ENCODE measurements at places on chromosomes 5 and 9.

DNA sequence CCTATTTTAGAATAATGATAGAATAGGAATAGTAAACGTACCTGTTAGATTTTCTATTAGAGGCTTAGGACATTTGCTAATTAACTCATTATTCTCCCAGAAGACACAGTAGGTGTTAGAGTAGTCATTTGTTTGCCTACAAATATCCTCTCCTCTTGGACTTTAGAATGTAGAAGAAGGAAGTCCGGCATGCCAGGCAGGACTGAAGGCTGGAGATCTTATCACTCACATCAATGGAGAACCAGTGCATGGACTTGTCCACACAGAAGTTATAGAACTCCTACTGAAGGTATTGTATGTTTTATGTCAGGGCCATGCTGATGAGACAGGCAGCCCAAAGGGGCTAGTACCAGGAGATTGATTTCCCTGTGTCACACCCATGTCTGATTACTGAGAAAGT, 43.3 kb downstream of the CD180 start:
- DNase-seq = no peak

DNA sequence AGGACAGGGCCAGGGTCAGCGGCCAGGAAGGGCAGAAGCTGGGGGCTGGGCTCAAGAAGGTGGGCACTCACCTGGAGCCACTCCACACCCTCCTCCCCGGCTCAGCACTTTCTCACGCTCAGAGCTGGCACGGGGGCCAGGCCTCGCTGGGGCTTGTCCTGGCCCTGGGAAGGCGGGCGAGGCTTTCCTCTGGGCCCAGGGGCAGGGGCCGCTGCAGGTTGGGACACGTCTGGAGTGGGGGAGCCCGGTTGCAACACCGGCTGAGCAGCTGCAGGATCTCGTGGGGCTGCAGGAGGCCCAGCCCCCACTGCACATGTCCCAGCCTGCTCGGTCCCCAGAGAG, 38.9 kb upstream of the EGFL7 start:
- no peak for DNase-seq

- no peak for DNase-seq
Measured at GRCh38 chr5:138212828-138213160, 329 bp downstream of the CDC23 start.

DNA sequence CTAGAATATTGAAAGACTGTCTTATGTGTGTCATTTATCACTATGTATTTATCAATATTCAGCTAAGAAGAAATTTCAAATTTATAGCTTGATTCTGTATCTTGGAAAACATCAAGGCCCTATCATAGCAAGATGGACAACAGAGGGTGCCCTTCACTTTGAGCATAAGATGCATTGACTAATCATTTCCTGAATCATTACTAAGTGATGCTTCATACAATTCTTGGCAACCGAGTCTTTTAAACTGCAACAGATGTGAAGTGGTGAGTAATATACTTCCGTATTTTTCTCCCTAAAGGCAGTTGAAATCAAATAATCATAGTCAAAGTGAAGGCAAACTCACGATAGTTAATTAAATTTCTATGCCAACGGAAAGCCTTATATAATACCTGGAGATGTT, 318.6 kb upstream of the RGMB start:
- DNase-seq = no peak

DNA sequence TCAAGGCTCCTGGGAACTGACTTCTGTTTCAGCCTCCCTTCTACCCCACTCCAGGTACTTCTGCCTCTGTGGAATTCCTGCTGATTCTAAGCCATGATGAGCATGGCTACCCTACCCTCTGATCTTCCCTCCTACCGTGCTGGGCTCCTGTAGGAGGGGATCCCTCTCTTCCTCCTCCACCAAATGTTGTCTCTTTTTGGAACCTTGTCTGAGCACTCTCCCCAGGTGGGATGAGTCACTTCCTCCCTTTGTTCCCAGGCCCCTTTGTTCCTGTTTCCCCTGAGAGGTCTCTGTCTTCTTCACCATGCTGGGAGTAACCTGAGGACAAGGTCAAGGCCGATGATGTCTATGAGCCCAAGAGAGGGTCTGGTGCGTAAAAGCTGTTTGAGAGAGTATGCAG, 213.2 kb downstream of the GABBR2 start:
- DNase-seq = no peak

DNA sequence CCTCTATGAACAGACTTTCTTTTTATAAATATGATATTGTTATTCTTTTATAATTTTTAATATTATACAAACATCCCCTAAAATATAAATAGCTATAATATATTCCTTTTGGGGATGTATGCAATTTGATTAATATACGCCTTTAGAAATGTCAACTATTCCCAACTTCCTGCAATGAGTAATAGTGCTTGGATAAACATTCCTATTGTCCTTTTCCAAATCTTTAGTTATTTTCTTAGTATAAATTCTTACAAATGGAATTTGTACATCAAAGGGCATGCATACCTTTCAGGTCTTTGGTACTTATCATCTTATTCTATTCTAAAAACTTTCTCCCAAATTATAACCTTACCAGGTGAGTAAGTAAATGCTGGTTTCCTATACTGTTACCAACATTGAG, 6.2 kb downstream of the NLN start:
- no peak for DNase-seq

Measured in stimulated activated CD8-positive, alpha-beta memory T cell treated with anti-CD3 and anti-CD28 coated beads, Interleukin-4, amount 100 ng/mL, for 1 hour (primary cell).